Activated CD8-positive, alpha-beta memory T cell treated with anti-CD3 and anti-CD28 coated beads, Interleukin-2, amount 10 ng/mL, durations not matched to agents 7 days and 5 days (primary cell): ENCODE measurements at places on chromosomes 16 and 17. TPM values are rescaled to one million over a fixed set of nuclear protein-coding genes. Genes with fewer than 3 reads are reported as not detected.

PDIA2 gene
- not detected for total RNA-seq

GRCh38 chr17:28881533-28882056 lies 15.9 kb downstream of the FLOT2 start:
- no peak for DNase-seq

GRCh38 chr16:27369806-27370205 lies 32.2 kb upstream of the IL21R start:
- DNase-seq, result no peak

DNA sequence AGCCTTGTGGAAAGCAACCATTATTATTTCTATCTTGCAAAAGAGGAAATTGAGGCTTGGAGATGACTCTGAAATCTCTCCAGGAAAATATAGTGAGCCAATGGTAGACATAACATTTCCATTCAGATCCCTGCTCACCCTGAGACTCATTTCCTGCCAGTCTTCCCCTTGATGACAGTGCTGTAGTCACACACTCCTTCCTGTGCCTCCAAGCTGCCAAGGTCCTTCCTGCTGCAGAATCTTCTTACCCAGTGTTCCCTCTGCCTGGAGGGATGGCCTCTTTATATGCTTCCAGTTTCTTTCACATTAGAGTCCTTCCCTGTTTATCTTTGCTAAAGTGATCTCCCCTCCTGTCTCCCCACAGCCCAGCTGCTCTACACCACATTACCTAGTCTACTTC lies 648.1 kb downstream of the TOX3 start:
- DNase-seq, result no peak

- DNase-seq, result no peak
Observed at GRCh38 chr17:535198-535597, 179.4 kb downstream of the VPS53 start.

- no peak for DNase-seq
Observed at GRCh38 chr16:21264571-21265036, 13.5 kb downstream of the CRYM start.
